Liver (tissue), 10 donors: ENCODE measurements at places on chromosomes 3 and 15. TPM values are rescaled to one million over a fixed set of nuclear protein-coding genes. Genes with fewer than 3 reads are reported as not detected.

DNA sequence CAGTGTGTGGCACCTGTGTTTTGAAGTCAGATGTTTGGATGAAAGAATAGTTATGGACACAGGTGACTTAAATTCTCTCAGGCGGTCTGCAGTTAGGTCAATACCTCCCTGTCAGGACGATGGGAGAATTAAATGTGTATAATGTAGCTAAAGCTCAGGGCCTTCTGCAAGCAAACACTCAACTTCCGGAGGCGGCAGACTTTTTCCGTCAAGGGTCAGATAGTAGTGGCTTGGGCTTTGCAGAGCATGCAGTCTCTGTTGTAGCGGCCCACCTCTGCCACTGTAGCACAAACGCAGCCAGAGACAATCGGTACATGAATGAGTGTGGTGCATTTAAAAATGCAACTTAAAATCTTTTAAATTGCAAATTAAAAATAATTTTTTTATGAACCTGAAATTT, 47.4 kb downstream of the CMTM8 start:
- H3K36me3 ChIP-seq: no peaks in the 10 kb centered on the region
- H3K27ac ChIP-seq: no peak overlapping the region
- no peak overlapping the region for H3K4me3 ChIP-seq
- H3K4me1 ChIP-seq: peaks cover 2% of the 10 kb centered on the region

- H3K36me3 ChIP-seq: no peaks in the 10 kb centered on the region
- no peaks in the 10 kb centered on the region for H3K27me3 ChIP-seq
- peaks cover 4% of the 10 kb centered on the region for H3K4me1 ChIP-seq
- no peak overlapping the region for H3K4me3 ChIP-seq
These were observed 6.2 kb downstream of the MGA start for GRCh38 chr15:41666353-41666920.

- H3K36me3 ChIP-seq: no peaks in the 10 kb centered on the region
- no peaks in the 10 kb centered on the region for H3K27me3 ChIP-seq
- no peak overlapping the region for H3K4me3 ChIP-seq
- H3K4me1 ChIP-seq: no peaks in the 10 kb centered on the region
- no peak overlapping the region for H3K27ac ChIP-seq
These were observed 37.1 kb upstream of the APEH start for GRCh38 chr3:49636883-49637609.

DNA sequence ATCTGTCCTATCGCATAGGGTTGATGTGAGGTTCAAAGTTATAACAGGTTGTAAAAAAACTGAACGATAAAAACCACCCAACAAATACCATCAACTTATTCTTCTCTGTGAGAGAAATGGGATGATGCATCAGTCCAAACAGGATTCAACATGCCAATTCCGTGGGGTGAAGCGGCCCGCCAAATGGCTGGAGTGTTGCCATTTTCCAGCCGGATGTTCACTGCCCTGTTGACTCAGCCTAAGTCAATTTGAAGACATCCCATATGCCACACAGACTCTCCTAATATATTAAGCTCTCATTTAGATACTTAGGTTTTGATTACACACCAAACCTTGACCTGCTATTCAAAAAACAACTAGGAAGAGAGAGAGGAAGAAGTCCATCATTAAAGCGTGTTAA, 311.1 kb downstream of the VPS13C start:
- no peaks in the 10 kb centered on the region for H3K27me3 ChIP-seq
- no peak overlapping the region for H3K4me3 ChIP-seq
- H3K27ac ChIP-seq: no peak overlapping the region
- DNase-seq: no peak

DNA sequence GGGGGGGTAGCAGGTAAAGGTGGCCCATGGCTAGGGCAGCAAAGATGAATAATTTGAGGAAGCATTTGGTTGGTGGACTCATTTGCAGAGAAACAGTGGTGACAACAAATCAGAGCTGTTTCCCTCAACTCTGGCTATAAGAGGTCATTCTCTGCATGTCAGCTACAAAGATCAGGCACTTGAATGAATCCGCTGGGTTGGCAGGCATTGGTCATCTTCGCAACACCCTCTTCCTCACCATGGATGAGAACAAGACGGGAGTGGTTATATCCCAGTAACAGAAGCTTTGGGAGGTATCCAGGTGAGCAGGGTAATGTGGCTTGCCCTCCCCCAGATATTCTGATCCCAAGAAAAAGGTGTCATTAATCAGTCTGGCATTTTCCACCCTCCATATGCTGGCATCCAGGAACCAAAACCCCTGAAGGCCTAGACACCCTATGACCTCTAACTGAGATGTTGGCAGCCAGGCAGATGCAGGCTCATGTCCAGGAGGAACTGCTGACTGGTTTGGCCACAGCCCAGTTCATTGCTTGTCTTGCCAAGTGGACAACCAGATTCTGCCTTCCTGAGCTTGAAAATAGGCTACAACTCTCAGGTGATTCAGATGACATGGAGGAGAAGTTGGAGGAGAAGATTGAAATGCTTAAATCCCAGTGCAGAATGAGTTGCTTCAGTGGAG, 108.9 kb upstream of the TRIM42 start:
- no peak for DNase-seq
- H3K4me3 ChIP-seq: no peak overlapping the region
- no peaks in the 10 kb centered on the region for H3K27me3 ChIP-seq
- H3K36me3 ChIP-seq: no peaks in the 10 kb centered on the region
- peaks cover 19% of the 10 kb centered on the region for H3K4me1 ChIP-seq

GRCh38 chr3:188158731-188159310, 4.9 kb downstream of the LPP start:
- no peak overlapping the region for H3K4me3 ChIP-seq
- H3K36me3 ChIP-seq: no peaks in the 10 kb centered on the region
- DNase-seq: no peak
- no peaks in the 10 kb centered on the region for H3K27me3 ChIP-seq
- peak overlapping the region; percentile 65 for H3K27ac ChIP-seq
- H3K4me1 ChIP-seq: peaks cover 45% of the 10 kb centered on the region

GRCh38 chr15:67358812-67359211, 104.2 kb downstream of the IQCH start:
- H3K4me3 ChIP-seq: no peak overlapping the region
- H3K36me3 ChIP-seq: no peaks in the 10 kb centered on the region
- H3K27me3 ChIP-seq: no peaks in the 10 kb centered on the region
- H3K27ac ChIP-seq: peak overlapping the region; percentile 75
- no peaks in the 10 kb centered on the region for H3K4me1 ChIP-seq

DNA sequence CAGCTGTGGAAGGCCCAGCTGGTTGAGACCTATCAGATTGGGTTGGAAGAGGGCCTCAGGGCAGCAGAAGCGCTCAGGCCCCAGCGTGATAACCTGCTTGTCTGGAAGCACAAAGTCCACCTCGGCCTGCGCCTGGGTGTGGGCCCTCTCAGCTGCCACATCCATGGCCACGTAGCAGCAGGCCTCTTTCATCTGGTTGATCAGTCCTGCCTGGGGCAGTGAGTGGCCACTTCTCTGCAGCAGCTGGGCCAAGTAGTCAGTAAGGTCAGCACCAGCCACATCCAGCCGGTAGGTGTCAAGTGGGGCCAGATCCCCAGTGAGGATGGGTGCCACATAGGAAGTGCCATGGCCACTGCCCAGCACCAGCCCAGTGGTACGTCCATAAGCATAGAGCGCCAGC, 3.9 kb upstream of the CAMKV start:
- H3K27me3 ChIP-seq: no peaks in the 10 kb centered on the region
- DNase-seq: no peak
- no peak overlapping the region for H3K4me3 ChIP-seq
- H3K27ac ChIP-seq: no peak overlapping the region

- H3K36me3 ChIP-seq: no peaks in the 10 kb centered on the region
- no peaks in the 10 kb centered on the region for H3K4me1 ChIP-seq
- no peak for DNase-seq
- no peaks in the 10 kb centered on the region for H3K27me3 ChIP-seq
These were observed 625.6 kb upstream of the SGO1 start for GRCh38 chr3:20811631-20812030.

- H3K27me3 ChIP-seq: no peaks in the 10 kb centered on the region
- peak overlapping the region; percentile 78 for H3K4me3 ChIP-seq
- peak overlapping the region; percentile 82 for H3K27ac ChIP-seq
- DNase-seq: peak; percentile 62
- H3K36me3 ChIP-seq: peaks cover 6% of the 10 kb centered on the region
- H3K4me1 ChIP-seq: peaks cover 15% of the 10 kb centered on the region
These were observed 33.5 kb downstream of the ZBTB38 start for GRCh38 chr3:141401573-141402475.

DNA sequence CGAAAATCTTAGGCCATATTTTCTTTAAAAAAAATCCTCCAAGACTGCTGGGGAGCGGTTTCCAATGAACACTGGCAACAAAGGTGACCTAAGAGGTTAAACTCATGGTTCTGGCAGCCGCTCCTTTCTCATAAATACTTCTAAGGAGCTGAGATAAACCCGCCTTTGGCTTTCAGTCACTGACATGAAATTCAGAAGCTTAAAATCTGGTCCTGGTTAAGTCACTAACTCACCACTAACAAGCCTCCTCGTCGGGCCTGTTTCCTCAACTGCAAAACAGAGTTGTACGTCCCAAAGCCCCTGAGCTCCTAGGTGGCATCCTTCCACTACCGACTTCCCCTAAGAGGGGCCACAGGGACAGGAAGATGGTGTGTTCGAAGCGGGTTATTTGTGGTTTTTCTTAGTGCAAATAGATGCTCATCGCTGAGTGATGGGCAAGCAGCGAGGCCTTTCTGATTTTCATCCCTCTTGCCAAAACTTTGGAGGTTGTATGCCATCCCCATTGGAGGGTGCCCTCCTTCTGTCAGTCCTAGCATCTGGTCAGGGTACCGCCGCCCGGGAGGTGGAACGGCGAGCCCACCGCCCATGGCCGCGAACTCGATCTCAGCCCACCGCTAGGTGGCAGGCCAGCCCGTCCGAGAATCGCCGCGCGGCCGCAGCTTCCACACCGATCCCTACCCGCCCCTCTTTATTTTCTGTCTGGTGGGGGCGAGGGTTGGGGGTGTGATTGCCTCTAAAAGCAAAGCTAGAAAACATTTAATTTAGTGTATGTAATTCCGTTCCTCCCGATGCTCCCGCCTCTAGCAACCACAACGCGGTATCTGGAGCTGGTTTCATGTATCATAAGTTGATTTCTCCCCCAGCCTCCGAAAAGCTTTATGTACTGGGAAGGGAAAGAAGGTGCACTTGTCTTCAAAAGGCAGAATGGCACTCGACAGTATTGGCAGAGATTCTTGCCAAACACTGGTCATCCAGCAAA, 4.6 kb downstream of the BCL6 start:
- peaks cover 53% of the 10 kb centered on the region for H3K4me1 ChIP-seq
- H3K36me3 ChIP-seq: no peaks in the 10 kb centered on the region
- peak; percentile 76 for DNase-seq
- H3K27me3 ChIP-seq: no peaks in the 10 kb centered on the region

DNA sequence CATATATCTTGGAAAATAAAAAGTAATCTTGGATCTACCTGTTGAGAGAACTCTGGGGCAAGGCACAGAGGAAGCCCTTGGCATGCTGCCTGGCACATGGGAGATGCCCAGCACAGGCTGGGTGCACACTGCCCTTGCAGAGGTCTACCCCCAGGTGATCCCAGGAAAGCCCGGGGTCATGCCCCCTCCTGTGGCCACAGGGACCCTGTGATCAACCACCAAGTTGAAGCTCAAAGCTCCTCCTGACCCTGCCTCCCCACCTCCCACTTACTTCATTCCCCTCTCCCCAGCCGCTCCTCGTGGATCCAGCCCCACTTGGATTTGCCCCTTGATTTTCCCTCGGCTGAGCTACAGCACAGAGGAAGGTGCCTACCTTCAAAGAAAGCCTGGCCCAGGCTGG, 62.7 kb upstream of the LARS2 start:
- no peak overlapping the region for H3K4me3 ChIP-seq
- peaks cover 7% of the 10 kb centered on the region for H3K27me3 ChIP-seq
- no peak for DNase-seq
- H3K4me1 ChIP-seq: no peaks in the 10 kb centered on the region
- H3K36me3 ChIP-seq: no peaks in the 10 kb centered on the region

DNA sequence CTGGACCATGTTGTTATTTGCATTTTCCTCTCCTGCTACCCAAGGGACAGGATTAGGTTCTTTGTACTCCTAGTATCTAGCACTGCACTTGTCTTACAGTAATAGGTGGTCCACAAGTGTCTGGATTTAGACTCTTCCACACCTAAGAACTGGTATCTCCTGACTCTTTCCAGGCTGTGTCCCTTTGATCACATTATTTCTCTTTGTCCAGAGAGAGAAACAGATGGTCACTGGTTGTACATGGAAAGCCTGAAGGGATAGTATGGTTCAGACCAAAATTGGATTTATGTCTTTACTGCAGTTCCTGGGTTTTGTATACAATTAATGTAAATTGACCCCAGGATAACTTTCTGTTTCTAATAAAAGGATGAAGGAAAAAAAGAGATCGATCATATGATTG, 64.0 kb downstream of the PDE8A start:
- H3K4me3 ChIP-seq: no peak overlapping the region
- no peak for DNase-seq
- no peaks in the 10 kb centered on the region for H3K27me3 ChIP-seq
- peak overlapping the region; percentile 18 for H3K27ac ChIP-seq
- peaks cover 2% of the 10 kb centered on the region for H3K36me3 ChIP-seq

- no peaks in the 10 kb centered on the region for H3K4me1 ChIP-seq
- H3K27me3 ChIP-seq: no peaks in the 10 kb centered on the region
- no peak for DNase-seq
- no peak overlapping the region for H3K27ac ChIP-seq
These were observed 24.9 kb upstream of the PLSCR1 start for GRCh38 chr3:146569314-146569713.

DNA sequence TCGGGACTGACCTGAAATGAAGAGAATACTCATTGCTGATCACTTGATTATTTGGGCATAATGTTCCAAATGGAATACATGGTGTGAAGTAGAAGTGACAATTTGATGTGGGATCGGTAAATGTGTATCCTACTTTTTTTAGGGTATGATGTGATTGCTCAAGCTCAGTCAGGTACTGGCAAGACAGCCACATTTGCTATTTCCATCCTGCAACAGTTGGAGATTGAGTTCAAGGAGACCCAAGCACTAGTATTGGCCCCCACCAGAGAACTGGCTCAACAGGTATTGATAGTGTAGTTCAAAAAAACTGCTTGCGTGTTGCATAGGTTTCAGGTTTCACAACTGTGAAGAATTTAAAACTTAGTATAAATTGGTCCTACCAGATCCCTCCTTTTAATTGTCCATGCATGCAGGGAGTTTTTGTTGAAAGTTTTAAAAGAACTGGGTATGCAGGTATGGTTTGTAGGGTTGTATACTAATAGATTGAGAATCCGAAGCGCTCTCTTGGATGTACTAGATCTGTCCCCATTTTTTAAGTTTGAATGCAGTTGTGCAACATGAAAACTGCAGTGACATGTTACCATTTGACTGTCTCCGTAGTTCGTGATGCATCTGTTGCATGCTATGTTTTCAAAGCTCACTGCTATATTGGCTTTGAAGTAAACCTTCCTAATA, 1.6 kb downstream of the EIF4A2 start:
- no peak overlapping the region for H3K27ac ChIP-seq
- DNase-seq: no peak
- no peaks in the 10 kb centered on the region for H3K27me3 ChIP-seq

CIB2 gene
- total RNA-seq: 2.2 TPM

AP4E1 gene
- total RNA-seq: 10.2 TPM

ASB14 gene
- total RNA-seq: not detected

FBLN2 gene
- 4.4 TPM for total RNA-seq

ZNF860 gene
- total RNA-seq: 0.42 TPM
